Stimulated activated CD4-positive, alpha-beta T cell treated with anti-CD3 and anti-CD28 coated beads, Interleukin-12 subunit alpha, Interleukin-12 subunit beta, amount 100 ng/mL, for 4 hours (primary cell): ENCODE measurements at places on chromosomes 2 and 18.

GRCh38 chr18:27778925-27779324, 398.0 kb downstream of the CDH2 start:
- DNase-seq = no peak

DNA sequence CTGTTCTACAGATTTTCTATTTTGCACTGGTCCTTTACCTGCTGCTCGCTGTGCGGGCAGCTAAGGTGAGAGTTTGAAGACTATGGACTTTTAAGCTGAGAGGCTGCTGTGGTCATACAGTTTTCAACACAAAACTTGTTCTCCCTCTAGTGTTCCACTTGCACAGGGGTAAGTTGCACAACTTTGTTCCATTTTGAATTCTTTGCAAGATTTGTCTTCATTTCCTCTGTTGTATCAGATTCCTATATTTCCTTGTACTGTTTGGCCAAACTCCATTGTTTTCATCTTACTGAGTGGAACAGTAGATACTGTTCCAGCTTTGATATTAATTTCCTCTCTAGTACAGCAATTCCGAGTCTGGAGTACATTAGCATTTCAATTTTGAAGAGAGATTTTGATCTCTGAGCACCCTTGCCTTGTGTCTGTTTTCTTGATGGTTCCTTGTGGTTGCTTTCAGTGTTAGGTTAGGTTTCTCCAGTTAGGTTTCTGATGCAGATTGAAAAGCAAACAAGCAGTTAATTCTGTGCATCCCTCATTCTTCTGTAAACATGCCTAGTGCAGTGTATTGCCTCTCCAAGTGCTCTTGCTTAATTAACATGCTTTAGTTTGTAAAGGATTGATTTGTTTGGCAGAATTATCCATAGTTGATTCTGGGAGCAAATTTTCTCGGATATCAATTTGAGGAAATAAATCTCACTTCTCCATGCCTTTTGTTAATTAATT, 188.8 kb downstream of the PTPRM start:
- no peak for DNase-seq

DNA sequence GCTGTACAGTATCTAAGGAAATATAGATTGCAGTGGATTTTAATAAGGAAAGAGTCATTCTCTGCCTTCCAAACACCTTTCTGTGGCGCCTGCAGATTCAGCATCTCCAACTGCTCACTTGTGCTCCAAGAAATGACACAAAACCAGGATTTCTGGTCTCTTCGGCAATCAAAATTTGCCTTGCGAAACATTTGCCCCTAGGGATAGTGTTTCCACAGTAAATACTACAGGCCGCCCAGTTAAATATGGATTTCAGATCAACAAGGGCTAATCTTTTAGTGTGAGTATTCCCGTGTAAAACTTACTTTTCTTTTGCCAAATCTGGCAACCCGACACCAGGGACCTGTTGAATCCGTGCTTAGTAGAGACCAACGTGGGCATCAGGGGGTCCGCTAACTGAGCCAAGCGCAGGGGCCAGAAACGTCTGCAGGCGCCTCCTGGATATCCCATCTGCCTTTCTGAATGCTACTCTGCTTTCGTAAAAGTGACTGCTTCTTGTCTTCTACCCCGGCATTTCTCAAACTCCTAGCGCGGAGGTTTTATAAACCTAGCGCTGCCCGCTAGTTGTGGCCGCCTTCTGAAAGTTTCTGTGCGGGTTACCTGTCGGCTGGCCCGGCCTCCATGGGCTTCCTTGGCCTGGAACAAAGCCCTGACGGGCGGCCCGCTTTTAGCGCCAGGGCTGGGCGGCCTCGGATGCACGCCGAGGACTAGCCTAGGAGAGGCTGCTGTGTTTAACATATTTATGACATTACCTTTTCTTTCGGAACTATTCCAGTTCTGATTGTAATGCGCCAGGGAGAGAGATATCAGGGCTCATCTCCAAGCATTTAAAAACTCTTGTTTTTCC, 2.5 kb downstream of the CYP1B1 start:
- DNase-seq = no peak

DNA sequence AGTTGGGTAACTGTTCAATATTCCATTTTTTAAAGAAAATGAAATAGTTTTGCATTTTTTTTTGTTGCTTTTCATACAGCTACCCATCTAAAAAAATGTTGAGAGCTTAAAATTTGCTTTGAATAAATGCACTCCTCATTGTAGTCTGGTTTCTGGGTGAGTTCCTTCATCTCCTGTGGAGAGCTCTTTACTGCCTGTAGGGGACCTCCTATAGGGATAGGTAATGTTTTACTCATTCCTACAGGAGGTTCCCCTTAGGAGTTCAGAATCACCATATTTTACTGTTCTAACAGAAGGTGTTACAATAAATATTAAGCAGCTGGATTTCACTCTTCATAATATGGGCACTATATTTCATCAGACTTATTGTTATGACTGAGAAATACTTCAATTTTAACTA, 947.3 kb upstream of the CRIM1 start:
- no peak for DNase-seq

GRCh38 chr18:8332286-8332685, 277.0 kb upstream of the RAB12 start:
- DNase-seq = no peak

- no peak for DNase-seq
Observed at GRCh38 chr2:45771261-45771660, 119.8 kb downstream of the PRKCE start.

DNA sequence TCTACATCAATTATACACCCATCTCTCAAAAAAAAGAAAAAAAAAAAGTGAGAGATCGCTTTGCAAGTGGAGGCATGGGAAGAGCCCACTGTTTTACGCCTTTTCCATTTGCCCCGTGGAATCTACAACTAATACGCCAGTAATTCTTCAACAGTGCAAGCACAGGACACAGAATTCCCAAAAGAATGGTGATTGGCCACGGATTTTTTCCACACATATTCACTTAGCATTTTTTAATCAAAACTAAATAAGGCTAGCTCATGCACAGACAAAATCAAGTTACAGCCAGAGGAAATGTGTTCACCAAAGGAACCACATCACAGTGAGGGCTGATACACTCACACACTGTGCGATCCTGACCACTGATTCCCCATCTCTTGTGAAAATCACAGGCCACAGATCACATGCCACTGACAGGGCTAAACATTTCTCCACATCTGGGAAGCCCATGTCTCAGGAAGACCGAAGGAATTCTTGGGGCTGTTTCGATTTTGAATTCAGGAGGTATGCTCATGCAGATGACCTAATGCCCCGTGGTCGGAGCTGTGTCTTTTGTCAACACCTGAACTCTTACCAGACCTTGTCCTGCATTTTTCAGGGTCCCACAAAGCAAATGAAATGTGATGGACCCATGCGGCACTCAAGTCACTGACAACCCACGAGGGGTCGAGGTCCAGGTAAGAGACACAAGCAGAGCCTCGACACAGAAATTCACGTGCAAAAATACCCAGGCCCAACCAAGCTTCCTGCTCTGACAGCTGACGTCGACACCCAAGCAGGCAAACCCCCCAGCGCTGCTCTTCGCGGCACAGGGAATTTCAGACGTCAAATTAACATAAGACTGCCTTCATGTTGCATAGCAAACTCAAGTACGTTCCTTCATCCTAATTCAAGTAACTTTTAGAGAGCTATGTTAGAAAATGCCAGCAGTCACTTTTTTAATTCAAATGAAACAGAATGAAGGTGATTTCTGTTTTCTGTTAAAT, 69.6 kb downstream of the ZNF516 start:
- DNase-seq = no peak

DNA sequence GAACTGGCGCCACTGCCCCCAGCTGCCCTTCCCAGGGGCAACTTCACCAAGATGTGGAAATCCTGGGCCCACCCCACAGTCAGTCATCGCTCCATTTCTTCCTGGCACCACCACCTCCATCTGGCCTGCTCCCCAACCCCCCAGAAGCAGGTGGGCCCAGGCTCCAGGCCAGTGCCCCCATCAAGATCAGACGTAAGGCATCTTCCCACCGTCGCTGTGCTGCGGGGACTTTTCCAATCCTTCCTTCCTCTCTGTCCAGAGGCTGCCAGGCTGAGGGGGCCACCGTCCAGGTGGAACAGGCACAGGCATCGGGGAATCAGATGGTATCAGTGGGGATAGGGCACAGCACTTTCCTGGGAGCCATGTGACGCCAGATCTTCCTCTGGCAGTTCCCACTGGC, 8.1 kb downstream of the PRLH start:
- DNase-seq = no peak

DNA sequence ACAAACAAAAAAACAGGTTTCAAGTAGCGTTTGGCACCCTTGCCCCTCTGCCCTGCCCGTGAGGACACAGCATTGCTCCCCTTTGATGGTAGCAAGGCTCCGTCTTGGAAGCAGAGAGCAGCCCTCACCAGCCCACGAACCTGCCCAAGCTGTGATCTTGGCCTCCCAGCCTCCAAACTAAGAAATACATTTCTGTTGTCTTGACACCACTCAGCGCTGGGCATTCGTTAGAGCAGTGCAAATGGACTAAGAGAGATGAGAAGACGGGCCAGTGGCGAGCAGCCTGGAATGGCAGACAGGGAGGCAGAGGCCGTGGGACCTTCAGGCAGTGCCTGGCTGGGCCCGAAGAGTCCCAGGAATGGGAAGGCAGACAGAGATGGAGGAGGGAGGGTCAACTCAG, 109.8 kb downstream of the SH3BP4 start:
- no peak for DNase-seq

DNA sequence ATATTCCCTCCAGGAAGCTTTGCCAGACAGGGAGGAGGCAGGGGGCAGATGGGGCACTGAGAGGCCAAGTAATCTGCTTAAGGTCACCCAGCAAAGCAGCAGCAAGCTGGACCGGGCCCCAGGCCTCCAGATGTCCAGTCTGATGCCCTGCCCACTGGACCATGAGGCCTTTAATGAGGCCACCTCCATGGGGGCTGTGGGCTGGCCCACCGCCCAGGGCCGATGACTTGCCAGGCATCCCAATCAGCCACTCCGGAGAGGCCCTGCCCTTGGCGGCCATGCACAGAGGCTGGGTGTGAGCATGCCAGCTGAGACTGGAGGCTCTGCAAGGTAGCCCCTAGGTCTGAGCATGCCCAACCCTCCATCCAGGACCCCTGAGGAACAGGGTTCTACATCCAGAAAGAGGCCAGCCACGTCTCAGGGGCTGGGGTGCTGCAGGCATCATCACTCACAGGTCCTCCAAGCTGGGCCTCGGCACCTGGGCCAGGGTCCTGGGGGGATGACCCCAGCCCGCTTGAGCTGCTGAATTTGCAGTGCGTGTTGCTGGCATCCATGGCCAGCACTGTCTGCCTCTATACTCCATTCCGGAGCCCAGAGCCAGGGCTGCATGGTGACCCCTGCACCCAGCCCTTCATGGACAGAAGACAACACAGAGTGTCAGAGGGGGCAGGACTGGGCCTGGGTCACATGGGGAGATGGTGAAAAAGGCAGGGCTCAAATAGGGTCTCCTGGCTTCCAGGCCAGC, 164.2 kb downstream of the INHBB start:
- no peak for DNase-seq

GRCh38 chr2:54540194-54540593, 84.1 kb downstream of the SPTBN1 start:
- no peak for DNase-seq

DNA sequence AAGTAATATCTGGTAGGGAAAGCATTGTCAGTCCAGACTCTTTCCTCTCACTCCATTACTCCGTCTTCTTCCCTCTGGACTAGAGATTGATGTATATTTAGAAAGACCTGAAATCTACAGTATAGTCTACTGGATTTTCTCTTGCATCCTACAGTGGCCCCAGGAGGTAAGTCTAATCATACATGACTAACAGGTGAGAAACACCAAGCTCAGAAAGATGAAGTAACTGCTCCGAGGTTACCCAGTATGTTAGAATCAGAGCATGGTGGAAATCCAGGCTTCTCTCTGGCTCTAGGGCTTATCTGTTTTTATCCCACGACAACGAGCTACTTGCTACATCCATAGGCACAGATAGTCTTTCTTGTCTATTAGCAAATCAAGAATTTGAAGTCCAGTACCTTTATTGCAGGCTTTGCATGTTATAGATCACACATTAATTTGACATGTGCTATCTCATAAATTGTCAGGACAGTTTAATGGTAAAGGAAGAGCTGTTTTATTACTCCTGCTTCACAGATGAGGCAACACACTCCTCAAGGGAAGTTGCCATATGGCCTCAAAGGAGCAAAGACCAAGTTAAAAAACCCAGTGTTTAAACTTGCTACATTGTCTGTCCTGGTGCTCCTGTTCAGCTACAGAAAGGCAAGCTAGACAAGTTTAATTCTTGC, 484.3 kb downstream of the THSD7B start:
- DNase-seq = no peak

GRCh38 chr2:151363709-151364108, 6.3 kb downstream of the TNFAIP6 start:
- no peak for DNase-seq
